ENCODE measurements at places on chromosomes 4 and X. TPM values are rescaled to one million over a fixed set of nuclear protein-coding genes. Genes with fewer than 3 reads are reported as not detected.

GRCh38 chr4:40325406-40326019 lies 9.6 kb upstream of the CHRNA9 start:
- peak; percentile 69 for DNase-seq

DNA sequence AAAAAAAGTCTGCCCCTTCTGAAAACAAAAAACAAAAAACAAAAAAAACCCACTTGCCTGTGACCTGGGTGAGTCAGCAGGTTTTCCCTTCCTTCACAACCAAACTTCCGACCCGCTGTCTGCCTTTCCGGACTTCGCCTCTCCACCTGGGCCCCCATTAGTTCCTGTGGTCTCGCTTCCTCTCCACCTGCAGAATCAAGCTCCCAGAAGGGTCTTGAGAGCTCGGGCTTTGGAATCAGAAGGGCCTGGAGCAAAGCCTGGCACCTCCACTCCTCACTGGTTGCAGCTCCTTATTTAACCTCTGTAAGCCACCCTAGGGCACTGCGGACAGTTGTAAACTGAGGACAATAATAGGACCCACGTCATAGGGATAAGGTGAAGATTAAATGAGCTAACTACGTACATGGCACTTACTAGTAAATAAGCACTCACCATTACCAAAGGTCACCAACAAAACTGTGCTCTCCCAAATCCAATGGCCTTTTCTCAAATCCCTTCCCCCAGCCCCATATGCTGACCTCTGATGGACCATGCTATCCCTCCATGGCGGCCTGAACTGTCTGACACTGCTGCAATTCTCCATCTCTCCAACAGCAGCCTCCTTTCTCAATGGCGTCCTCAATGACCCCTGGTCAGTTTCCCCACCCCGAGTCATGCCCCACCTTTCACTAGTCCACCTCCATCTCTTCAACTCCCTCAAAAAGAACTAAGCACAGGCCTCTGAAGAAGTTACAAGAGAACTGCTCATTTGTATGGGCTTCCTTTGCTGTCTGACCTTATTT lies 64.2 kb downstream of the IRF2 start:
- DNase-seq, result no peak

DNA sequence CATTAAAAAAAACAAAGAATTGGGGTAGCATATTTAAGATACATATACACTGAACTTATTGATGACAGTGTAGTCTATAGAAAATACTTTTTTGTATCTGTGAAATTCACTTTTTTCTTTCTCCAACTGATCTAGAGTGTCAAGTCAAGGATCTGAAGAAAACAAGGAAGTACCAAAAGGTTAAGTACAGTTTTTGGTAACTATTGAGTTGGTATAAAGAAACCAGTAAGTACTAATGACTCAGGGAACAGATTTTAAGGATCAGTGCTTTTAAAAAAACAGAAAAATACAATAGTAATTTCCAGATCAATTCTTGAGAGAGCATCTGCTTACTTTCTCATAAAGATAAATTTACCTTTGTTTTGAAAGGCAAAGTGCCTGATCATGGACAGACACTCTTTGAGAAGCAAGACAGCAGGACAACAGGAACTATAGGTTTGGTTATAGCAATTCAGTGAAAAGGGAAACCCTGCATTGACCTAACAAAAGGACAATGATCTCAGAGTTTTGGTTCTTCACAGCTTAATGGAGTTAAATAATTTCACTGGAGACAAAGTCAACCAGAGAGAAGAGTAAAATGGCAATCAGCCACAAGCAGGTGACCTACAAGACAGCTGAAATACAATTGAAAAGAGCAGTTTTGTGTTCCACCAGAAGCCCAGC lies 23.4 kb downstream of the TRMT10A start:
- no peak for DNase-seq

The SSX4 gene
- not detected for total RNA-seq

The PSMD10 gene
- 119 TPM for total RNA-seq

Data from RPMI7951 (cell line).